Hematopoietic multipotent progenitor cell treated with erythropoietin and hydrocortisone succinate and interleukin-3 and kit ligand, for 17 days (in vitro differentiated cells): ENCODE measurements at places on chromosomes 7 and 10.

GRCh38 chr7:39091774-39092173 is 114.1 kb downstream of the POU6F2 start:
- no peak for DNase-seq

DNA sequence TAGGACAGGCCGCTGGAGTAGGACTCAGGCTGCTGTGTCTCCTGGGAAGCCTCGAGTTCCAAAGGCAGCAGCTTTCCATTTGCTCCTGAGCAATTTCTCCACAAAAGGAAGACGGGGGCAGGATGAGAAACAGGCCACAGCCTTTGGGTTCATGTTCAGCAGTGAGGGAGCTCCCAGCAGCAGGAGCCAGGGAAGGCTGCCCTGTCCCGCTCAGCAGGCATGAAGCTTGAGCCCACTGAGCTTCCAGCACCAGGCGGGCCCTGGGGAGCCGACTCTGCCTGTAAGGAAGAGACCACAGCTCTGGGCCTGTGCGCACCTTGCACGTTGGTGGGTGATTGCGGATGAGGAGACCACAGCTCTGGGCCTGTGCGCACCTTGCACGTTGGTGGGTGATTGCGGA is 527.2 kb downstream of the TCERG1L start:
- DNase-seq = no peak

DNA sequence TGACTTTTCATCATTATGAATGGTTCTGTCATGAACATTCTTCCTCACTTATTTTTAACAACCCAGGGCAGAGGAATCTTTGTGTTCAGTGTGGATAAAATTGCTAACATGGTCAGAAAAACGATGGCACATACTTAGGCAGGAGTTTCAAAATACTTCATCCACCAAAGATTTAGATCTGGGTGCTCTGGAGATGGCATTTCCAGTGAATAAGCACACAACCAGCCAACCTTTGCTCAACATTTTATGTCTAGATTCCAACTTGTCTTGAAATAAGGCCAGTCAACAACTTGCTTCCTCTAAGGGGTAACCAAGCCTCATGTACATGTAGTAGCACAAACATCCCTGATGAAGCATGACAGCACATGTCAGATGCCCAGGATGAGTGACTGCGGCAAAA is 33.4 kb upstream of the ADRB1 start:
- no peak for DNase-seq

DNA sequence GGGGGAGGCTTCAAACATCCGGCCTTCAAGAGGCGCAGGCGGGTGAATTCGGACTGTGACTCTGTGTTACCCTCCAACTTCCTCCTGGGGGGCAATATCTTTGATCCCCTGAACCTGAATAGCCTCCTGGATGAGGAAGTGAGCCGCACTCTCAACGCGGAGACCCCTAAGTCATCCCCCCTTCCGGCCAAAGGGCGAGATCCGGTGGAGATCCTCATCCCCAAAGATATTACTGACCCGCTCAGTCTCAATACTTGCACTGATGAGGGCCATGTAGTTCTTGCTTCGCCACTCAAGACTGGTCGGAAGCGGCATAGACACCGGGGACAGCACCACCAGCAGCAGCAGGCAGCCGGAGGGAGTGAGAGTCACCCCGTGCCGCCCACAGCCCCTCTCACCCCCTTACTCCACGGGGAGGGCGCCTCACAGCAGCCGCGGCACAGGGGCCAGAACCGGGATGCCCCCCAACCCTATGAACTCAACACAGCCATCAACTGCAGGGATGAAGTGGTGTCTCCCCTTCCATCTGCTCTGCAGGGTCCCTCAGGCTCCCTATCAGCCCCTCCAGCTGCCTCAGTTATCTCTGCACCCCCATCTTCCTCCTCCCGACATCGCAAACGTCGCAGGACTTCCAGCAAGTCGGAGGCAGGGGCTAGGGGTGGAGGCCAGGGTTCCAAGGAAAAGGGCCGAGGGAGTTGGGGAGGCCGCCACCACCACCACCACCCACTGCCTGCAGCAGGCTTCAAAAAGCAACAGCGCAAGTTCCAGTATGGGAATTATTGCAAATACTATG is 1.1 kb downstream of the MEPCE start:
- peak; percentile 64 for DNase-seq

- DNase-seq = no peak
Measured at GRCh38 chr10:60031664-60032063, 125.3 kb upstream of the CCDC6 start.

- no peak for DNase-seq
Measured at GRCh38 chr7:131173145-131173890, 154.4 kb upstream of the MKLN1 start.
